ENCODE measurements at places on chromosomes 7 and 10.

GRCh38 chr7:75596727-75597614 lies 104.9 kb downstream of the SPDYE5 start:
- DNase-seq = no peak

DNA sequence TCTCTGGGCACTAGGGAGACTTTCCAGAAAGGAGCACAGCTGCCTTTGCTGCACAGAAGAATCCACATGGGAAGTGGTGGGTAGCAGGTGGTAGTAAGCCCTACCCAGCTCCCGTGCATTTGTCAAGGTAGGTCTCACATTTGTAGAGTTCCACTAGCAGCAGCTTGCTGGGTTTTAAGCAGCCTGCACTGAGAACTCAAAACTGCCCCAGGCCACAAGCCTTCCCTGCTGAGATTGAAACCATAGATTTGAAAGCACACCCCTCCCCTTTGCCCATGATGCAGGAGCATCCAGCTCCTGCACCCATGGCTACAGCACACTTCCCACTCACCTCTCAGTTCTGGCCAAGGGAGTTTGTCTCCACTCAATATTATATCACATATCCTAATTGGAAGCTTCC lies 604.5 kb upstream of the STEAP1 start:
- no peak for DNase-seq

- peak; percentile 70 for DNase-seq
Observed at GRCh38 chr7:18345641-18346234, 149.8 kb upstream of the HDAC9 start.

- peak; percentile 73 for DNase-seq
Observed at GRCh38 chr10:94076325-94076841, 82.7 kb downstream of the PLCE1 start.

DNA sequence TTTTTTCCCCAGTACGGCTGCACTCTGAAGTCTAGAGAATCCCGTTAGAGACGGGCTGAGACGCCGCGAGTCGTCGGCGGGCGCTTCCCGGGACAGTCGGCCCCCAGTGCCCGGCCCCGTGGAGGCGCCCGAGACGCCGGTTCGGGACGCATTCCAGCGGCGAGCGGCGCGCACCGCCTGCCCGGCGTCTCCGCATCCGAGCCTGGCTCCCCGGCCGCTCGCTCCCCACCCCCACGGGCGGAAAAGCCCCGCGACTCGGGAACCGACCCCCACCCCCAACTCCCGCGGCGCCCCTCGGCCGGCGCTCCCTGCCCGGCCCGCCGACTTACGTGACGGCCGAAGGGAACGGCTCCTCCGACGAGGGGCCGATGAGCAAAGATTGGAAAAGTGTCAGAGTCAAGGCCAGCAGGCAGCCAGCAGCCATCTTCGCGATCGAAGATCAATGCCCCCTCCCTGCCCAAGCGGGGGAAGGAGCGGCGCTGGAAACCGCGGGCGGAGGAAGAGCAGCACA lies 486 bp downstream of the CACNA2D1 start:
- peak; percentile 79 for DNase-seq

GRCh38 chr7:17422966-17423365 lies 124.5 kb downstream of the AHR start:
- no peak for DNase-seq

- DNase-seq = no peak
Observed at GRCh38 chr10:109861081-109861480, 62.2 kb downstream of the XPNPEP1 start.

DNA sequence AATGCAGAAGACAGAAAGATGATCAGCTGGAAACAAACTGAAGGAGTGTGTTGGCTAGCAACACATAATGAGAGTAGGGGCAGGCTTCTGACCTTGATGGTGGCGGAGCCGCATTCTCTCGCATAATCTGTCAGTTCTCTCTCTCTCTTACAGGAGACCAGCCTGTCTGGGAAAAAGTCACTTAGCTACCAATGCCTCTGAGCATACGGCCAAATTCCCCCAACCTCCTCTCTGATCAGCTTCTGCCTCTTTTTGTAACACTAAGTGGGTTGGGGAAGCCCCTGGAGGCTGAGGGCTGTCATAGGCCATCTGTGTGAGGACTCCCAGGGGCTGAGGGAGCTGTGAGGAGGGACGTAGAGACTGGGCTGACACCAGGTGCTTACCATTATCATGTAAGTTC lies 104.6 kb downstream of the HIPK2 start:
- no peak for DNase-seq

Data from right forelimb (tissue), 1 donor.